ENCODE measurements at places on chromosomes 5 and 9.
A peak's percentile ranks its signal among the peaks of the same experiment; 100 is the strongest.

DNA sequence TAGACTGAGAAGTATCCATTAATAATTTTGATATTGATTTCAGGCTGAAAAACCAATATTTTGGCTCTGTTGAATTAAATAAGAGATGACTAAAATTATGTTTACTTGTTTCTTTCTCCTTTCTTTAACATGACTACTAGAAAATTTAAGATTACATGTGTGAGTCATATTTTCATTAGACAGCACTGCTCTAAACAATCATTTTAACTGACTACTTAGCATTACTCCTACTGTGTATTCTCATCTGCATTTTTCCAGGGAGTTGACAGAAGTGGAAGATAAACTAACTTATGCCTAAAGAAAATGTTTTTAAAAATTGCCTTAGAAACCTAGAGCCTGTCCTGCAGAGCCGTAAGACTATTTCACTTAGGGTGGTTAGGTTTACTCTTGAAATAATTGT, 29.1 kb downstream of the TNC start:
- no peak for DNase-seq

DNA sequence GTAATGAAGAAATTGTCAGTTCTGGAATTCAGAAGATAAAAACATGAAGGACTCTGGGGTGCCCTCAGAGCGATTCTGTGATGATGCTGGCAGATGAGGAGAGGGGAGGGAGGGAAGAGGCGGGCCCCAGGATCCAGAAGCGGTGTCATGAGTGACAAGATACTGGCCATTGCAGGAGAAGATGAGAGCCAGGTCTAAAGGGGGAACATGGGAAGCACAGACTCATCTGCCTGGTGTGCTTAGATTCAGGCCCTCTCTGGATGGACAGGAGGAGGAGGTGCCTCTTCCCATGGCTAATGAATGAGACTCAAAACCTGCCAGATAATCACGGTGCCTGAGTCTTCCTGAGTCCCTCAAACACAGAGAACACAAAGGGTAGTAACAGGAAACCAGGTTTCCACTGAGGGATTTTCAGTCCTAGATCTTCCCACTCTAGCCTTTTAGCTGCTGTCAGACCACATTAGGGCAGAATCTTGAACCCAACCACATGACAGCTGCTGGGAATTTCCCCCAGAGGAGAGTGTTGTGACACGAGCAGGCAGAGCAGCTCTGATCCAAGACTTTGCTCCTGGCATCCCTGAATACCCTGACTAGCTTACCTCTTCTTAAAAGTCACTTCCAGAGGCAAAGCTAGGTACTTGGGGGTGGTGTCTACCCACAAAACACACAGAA, 28.2 kb upstream of the HSPA9 start:
- DNase-seq = no peak

- DNase-seq = no peak
These were observed 60.6 kb upstream of the GRIA1 start for GRCh38 chr5:153429761-153430380.

DNA sequence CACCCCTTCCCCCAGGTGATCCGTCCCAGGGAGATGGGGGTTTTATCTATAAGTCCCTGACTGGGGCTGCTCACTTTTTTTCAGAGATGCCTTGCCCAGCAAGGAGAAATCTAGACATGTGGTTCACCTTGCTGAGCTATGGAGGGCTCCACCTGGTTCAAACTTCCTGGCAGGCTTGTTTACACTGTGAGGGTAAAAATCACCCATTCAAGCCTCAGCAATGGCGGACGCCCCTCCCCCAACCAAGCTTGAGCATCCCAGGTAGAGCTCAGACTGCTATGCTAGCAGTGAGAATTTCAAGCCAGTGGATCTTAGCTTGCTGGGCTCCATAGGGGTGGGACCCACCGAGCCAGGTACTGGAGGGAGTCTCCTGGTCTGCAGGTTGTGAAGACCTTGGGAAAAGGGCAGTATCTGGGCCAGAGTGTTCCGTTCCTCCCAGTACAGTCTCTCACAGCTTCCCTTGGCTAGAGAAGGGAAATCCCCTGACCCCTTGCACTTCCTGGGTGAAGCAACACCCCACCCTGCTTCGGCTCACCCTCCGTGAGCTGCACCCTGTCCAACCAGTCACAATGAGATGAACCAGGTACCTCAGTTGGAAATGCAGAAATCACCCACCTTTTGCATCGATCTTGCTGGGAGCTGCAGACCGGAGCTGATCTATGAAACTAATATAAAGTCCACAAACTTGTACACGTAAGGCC, 231.7 kb downstream of the CTNND2 start:
- no peak for DNase-seq

DNA sequence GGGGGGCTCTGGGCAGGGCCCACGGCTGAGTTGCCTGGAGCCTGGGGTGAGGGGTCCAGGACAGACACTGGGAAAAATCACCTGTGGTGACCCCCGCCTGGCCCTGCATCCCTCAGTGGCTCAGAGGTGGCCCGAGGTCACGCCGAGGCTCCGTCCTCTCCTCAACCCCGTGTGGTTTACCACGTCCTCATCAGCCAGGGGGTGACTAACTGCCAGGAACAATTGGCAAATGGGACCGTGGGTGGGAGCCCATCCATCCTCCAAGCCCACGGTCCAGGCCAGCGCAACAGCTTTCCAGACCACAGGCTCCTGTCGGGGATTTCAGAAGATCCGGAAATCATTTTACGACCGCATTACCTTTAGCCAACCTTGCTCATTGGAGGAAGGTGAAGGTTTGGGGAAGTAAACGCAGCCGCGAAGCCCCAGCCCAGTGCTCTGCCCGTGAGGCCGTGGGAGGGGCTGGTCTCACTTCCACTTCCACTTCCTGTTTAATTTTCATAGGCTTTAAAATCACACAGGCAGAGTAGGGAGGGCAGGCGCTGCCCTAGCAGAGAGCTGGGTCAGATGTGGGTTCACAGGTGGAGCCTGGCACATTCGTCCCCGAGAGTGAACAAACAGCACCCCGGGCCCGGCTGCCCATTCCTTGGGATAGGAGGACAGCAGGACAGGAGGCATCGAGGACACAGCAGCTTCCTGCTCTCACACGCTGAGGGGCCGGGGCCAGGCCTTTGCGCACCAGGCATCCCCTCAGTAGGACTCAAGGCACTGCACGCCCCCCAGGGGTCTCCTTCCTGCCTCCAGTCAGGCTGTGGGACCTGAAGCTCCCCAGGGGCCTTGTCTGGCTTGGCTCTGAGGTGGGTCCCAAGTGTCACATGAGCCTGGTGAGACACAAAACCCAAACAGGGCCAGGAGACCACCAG, 19.8 kb upstream of the SLC9A3 start:
- peak; percentile 48 for DNase-seq

- peak; percentile 3 for DNase-seq
These were observed 80.1 kb downstream of the MACROH2A1 start for GRCh38 chr5:135318924-135319323.

- DNase-seq = no peak
These were observed 455.0 kb upstream of the DMAC1 start for GRCh38 chr9:8254541-8254940.

- DNase-seq = no peak
These were observed 35.7 kb upstream of the EGFL7 start for GRCh38 chr9:136626740-136627642.

DNA sequence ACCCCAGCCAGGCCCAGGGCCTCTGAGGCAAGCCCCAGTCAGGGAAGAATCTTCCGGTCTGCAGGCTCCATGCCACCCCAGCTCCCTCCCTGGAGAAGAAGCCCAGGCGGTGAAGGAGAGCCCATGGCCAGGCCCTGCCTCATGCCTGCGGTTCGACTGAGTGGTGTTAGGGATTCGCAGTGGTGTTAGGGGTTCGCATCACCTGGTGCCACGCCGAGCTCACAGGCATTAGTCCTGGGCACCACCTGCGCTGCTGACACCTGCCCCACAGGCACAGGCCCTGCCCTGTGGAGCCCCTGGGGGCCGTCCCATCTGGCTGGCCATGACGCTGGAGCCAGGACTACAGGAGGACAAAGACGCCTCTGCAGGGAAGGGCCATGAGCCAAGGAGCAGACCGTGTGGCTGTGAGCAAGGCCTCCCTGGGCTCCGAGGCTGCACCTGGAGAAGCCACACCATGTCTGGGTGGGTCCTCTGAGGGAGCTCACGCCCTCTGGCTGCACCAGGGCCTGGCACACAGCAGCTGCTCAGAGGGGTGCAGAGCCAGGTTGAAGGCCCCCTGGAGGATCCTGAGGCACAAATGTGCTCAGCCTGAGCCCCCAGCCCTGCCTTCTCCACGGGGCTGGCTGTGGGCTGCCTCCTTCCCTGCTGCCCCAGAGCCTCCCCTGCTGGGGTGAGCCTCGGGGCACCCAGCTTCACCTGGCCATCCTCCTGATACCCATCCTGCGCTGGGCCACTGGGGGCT, 27.6 kb upstream of the RNF130 start:
- no peak for DNase-seq

DNA sequence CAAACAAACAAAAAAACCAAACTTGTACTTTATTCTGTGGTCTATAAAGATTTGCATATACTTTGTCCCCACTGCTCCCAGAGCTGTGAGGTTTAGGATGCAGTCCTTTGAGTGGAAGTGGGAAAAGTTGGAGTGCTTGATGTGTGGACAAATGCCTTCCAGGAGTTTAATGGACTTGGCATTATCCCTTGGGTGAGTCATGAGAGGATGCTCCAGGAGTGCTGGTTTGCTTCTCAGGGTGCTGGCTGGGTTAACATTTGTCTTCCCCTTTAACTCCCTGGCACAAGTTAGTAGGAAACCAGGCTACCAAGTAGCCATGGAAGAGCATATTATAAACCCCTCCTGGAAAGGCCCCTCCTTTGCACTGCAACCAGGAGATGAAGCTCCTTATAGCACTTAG, 417.4 kb upstream of the RIOK2 start:
- no peak for DNase-seq

- DNase-seq = no peak
These were observed 263.4 kb downstream of the TMEM232 start for GRCh38 chr5:110463106-110463505.

DNA sequence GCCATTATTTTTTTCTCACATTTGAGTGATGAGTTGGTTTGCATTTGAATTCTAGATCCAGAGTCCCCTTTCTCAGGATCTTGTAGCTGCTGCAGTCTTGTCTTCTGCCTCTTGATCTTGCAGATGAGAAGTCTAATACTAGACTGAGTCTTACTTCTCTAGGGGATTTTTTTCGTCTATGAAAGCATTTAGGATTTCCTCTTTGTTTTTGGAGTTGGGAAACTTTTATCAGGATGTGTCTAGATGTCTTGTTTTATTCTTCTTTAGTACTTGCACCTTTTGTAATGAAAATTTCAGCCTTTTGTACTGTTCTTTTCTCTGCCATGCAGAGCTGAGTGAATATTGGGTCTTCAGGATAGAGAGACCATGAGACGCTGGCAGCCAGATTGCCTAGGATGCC, 65.4 kb downstream of the ZNF618 start:
- DNase-seq = no peak

DNA sequence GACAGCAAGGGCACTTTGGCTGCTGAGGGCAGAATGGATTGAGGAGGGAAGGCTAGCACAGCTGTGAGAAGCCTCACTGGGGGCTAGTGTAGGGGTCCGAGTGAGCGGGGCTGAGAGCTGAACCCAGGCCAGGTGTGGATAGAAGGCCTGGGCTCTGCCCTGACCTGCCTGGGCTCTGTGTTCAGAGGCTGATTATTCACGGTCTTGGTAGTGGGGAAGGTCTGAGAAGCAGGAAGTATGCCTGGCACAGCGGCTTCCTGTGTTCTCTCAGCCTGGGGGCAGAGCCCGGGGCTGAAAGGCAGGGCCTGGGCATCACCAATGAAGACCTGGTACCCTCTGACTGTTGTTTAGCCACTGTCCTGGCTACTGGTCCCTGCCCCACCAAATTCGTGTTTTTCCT, 136.4 kb upstream of the TBC1D2 start:
- peak; percentile 17 for DNase-seq

DNA sequence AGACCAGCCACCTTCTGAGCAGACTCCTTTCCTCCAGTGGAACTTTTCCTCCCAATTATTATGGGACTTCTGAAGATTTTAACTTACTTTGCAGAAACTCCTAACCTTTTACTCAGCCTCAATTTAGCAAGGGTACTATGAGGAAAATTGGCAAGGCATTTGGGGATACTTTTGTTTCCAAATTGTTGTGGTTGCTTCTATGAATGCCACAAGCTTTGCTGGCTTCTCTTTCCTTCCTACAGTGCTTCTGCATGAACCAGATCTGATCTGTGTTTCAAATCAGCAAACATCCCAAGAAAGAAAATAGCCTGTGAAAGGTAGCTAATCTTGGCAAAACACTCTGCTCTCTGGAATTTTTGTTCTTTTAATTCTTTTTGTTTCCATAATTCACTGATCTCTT, 57.3 kb upstream of the TAF11L2 start:
- no peak for DNase-seq

- DNase-seq = no peak
These were observed 1269.2 kb downstream of the EFNA5 start for GRCh38 chr5:106401561-106401960.

GRCh38 chr9:129177443-129177790, 644 bp downstream of the IER5L start:
- no peak for DNase-seq

- DNase-seq = no peak
These were observed 591.6 kb upstream of the DMAC1 start for GRCh38 chr9:8391132-8391531.

DNA sequence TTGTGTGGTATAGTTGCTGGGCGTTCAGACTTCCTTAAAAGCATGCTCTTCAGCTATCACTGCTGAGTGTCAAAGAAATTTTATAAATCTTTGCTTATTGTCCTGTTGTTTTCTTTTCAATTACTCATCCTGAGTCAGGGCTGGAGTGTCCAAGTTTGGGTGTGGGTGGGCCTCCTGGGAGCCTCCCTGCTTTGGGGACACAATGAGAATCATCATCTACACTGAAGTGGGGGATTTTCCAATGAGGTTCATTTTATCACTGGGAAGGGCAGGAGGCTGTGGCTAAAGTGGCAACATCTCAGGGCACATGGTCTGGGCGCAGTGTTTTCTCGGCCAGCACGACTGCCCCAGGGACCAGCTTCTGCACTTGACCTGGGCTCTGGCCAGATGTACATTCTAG, 19.5 kb downstream of the GFPT2 start:
- no peak for DNase-seq
